Naive thymus-derived CD4-positive, alpha-beta T cell (primary cell): ENCODE measurements at places on chromosomes 5 and 9. TPM values are rescaled to one million over a fixed set of nuclear protein-coding genes. Genes with fewer than 3 reads are reported as not detected.

DNA sequence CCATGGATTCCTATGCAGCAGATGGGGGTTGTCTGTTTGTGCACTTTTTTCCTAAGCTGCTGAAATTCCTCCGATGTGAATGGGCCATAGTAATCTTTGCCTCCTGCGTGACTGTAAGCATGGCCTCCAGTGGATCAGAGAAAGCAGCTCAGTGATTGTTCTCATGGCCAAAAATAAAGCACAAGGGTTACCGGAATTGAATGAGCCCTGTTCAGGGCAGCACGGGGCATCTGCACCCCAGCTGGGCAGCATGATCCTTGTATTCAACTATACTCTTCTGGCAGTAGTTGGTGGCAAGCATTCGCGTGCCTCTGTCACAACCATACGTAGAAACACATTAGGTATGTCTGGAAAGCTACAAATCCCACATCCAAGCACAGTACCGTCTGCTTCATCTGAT is 193.9 kb downstream of the RORB start:
- no peak for DNase-seq
- H3K4me1 ChIP-seq: no peaks in the 10 kb centered on the region
- no peaks in the 10 kb centered on the region for H3K36me3 ChIP-seq
- H3K27me3 ChIP-seq: no peaks in the 10 kb centered on the region
- H3K4me3 ChIP-seq: no peak overlapping the region
- H3K27ac ChIP-seq: no peak overlapping the region

Gene PCDHA10
- total RNA-seq: not detected

Gene BRINP1
- not detected for total RNA-seq

DNA sequence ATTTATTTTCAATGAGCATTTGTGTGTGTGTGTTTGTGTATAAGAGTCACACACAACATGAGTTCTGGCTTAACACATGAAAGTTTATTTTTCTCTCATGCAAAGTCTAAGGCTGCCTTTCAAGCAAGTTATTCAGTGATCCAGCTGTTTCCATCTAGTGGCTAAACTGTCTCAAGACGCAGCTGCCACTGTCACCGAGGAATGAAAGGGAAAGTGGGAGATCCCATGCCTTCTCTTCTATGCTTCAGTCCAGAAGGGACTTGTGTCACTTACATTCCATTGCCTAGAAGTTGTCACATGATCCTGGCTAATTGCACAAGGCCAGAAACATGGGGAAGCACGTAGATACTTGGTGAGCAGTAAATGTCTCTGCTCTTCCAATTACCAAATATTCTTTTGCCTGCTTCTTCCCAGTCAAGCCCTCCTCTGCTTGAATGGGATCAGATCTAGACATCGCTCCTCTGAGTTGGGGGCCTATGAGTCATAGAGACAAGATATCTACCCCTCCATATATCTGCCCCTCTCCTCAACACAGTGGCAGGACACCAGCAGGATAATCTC is 30.4 kb upstream of the SLIT3 start:
- no peak for DNase-seq
- no peaks in the 10 kb centered on the region for H3K36me3 ChIP-seq
- no peaks in the 10 kb centered on the region for H3K4me1 ChIP-seq
- H3K4me3 ChIP-seq: no peak overlapping the region
- H3K27ac ChIP-seq: no peak overlapping the region

Gene DOK3
- 5.0 and 6.0 TPM in 2 replicates for total RNA-seq

- no peaks in the 10 kb centered on the region for H3K36me3 ChIP-seq
- no peak overlapping the region for H3K4me3 ChIP-seq
- no peak for DNase-seq
Measured at GRCh38 chr5:112847306-112847705, 13.8 kb upstream of the SRP19 start.

Gene SGTB
- total RNA-seq: 59.5 TPM

DNA sequence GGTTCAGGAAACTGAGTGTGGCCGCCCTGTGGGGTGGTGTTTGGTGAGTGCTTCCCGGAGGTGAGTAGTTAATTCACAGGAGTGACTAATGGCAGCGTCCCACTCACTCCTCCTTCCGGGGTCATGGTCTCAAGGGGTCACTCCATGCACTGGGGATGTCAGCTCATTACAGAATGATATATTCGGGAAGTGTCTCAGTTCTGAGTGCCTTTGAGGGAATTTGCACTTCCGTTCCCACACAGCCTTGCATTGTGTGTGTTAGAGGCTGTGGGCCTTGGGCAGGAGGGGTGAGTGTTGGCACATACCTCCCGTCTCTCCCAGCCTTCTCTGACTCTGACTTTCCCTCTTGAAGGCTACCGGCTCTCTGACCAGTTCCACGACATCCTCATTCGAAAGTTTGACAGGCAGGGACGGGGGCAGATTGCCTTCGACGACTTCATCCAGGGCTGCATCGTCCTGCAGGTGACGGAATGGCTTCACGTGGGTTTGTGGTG is 10.5 kb upstream of the AHRR start:
- no peak overlapping the region for H3K27ac ChIP-seq
- no peak for DNase-seq
- H3K27me3 ChIP-seq: no peaks in the 10 kb centered on the region
- no peak overlapping the region for H3K4me3 ChIP-seq
